ENCODE measurements at places on chromosomes 6 and 20. TPM values are rescaled to one million over a fixed set of nuclear protein-coding genes. Genes with fewer than 3 reads are reported as not detected.
A peak's percentile ranks its signal among the peaks of the same experiment; 100 is the strongest.

Gene BMP2
- 9.2 TPM for total RNA-seq

DNA sequence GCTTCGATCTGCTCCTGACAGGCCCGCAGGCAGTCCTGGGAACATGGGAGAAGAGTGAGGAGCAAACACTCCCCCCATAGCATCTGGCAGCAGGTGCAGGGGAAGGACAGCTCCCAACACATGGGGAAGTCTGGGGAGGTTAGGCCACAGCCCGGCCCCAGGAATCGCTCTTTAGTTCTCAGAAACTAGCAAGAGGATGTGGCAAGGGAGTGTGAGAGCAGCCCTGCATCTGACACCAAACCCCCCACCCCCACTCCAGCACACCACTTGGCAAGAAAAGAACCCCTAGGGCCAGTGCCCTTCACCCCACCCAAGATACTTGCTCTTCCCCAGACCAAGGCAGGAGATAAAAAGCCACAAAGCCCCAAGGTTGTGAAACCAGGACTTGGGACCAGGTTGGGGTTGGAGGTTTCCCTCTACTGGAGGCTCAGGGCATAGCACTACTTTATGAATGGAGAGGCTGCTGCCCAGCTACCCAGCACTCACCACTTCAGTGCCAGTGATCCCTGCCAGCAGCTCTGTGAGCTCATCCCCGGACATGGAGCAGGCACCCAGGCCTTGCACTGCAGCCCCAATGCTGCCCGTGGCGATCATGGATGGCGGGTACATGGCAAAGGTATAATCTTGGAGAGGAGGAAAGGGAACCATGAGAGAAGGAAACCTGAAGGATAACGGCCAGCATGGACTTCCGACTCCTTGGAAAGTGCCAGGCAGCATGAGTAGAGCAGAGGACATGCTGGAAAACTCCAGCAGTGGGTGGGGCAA lies 5.4 kb downstream of the CCND3 start:
- DNase-seq: peak; percentile 72

GRCh38 chr6:21955053-21955595 lies 341.7 kb downstream of the PRL start:
- no peak for DNase-seq

Gene FABP7
- total RNA-seq: 1.1 TPM

Gene RNF182
- total RNA-seq: 8.3 TPM

DNA sequence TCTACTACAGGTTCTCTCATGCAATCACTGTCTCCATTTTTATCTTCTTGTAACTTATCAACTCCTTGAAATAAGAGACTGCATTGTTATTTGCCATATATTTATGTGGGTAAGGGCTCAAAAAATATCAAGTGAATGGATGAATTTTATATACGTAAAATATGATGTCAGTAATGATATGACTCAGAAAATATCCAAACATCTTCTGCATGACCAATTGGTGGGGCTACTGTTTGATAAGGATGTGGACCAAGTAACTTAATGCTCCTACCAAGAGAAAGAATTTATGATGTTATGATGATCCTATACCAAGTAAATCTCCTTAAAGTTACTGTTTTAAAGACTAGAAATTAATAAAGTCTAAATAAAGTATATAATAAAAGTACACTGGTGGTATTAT lies 103.7 kb downstream of the OGFRL1 start:
- no peak for DNase-seq

- no peak for DNase-seq
Measured at GRCh38 chr6:131258010-131258652, 122.9 kb downstream of the AKAP7 start.

Gene LY6G6D
- total RNA-seq: not detected

DNA sequence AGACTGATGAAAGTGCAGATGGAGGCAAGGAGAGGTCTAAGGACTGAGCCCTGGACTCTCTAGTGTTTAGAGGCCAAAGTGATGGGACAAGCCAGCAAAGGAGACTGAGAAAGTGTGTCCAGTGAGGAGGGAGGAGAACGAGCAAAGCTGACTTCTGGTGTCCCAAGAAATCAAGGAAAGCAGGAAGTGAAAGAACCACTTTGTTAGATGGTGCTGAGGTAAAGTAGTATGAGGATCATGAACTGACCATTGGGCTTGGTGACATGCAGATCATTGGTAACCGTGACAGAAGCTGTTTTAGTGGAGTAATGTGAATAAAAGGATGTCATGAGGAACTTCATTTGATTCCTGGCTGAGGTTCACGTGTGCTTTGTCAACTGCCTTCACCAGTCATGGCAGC lies 108.4 kb downstream of the SLX4IP start:
- no peak for DNase-seq

Gene FAM184A
- 2.0 TPM for total RNA-seq
